ENCODE measurements at places on chromosomes 11 and 22.

GRCh38 chr11:2777871-2778629 lies 78.3 kb upstream of the KCNQ1OT1 start:
- peak; percentile 26 for DNase-seq

GRCh38 chr11:81007046-81007445 lies 1566.2 kb upstream of the TENM4 start:
- DNase-seq = no peak

DNA sequence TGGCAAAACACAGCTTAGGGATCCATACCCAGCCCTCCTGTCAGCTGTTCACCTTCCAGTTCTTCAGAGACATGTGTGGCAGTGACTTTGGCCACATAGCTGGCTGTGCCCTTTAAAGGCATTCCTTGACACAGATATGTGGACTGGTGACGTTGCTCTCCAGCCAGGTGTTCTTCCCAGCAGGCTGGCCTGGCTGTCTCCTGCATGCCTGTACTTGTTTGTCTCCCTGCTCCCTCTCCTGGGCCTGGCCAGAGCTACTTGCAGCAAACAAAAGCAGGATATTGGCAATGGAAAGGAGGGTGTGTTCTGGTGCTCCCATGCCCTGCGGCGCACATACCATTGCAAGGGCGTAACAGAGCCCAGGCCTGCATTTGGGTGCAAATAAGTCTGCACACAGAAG lies 38.3 kb downstream of the PIK3IP1 start:
- DNase-seq = no peak

DNA sequence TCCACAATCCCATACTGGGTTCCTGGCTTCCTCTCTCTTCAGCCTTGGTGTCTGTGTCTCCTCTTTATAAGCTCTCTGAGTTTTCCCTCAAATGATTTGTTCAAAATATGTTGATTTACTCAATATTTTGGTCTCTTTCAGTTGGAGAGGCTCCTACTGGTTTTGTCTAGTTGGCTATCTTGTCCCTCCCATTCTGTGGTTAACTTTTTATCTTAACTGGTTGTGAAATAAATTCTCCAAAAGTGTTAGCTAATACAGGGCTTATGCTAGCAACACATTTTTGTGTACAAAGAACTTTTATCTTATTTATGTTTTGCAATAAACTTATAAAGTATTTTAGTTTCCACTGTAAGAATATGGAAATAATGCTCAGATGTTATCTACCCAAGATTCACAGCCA lies 200.9 kb downstream of the AASDHPPT start:
- DNase-seq = no peak

DNA sequence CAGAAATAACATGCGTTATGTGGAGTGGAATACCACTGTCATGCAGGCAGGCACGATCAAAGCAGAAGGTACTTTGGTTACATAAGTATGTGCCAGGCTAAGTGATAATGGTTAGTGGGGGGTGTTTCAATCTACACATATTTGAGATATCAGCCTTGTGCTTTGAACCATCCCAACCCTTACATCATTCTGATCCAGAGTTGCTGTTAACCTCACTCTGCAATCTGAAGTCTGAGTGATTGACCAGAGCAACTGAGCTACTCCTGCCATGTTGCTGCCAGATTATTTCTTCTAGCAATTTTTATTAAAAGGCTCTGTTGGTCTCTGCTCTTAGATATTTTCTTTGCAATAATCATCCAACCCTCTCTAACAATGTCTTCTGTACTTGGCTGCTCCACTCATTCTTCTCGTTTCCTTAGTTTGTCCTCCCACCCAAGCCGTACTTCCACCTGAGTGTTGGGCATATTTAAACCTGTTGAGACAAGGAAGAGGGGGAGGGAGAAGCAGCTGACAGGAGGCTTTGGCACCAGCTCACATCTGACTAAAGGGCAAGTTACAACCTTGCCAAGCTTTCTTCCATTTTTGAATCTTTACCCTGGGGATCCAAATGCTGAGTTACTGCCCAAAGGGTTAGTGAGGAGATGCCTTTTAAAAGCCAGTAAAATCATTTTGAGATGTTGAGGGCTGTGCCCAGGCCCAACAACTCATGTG lies 114.1 kb upstream of the SESN3 start:
- no peak for DNase-seq

DNA sequence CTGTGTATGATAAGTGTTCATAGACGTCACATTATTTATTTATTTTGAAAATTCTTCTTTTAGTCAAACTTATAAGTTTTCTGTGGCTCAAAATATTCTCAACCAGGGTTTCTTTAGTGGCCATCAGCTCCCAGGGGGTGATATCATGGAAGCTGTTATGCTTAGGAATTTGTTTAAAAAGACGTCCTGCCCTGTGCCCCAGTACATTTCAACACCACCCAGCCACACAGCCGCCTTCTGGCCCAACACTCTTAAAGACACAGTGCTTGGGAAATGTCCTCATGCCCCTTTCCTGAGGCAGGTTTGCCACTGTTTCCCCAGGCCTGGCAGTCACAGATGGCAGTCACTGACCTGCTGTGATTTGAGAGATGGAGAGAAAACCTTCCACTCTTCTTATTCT lies 19.9 kb downstream of the TSKU start:
- no peak for DNase-seq

GRCh38 chr11:122270535-122270934 lies 154.5 kb upstream of the BLID start:
- no peak for DNase-seq

GRCh38 chr11:129018991-129019390 lies 76.3 kb upstream of the TP53AIP1 start:
- no peak for DNase-seq

DNA sequence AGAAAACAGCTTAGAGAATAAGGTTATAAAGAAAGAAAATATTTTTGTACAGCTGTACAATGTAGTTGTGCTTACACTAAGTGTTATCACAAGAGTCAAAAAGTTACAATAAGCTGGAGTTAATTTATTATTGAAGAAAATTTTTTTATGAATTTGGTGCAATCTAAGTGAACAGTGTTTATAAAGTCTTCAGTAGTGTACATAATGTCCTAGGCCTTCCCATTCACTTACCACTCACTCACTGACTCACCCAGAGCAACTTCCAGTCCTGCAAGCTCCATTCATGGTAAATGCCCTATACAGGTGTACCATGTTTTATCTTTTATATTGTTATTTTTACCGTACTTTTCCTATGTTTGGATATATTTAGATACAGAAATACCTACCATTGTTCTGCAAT lies 34.7 kb downstream of the GDPD4 start:
- no peak for DNase-seq

- DNase-seq = no peak
These were observed 75.1 kb downstream of the INSC start for GRCh38 chr11:15189641-15190365.

All from dorsolateral prefrontal cortex (tissue), 122 donors.